ENCODE measurements at places on chromosomes 7 and 10.

DNA sequence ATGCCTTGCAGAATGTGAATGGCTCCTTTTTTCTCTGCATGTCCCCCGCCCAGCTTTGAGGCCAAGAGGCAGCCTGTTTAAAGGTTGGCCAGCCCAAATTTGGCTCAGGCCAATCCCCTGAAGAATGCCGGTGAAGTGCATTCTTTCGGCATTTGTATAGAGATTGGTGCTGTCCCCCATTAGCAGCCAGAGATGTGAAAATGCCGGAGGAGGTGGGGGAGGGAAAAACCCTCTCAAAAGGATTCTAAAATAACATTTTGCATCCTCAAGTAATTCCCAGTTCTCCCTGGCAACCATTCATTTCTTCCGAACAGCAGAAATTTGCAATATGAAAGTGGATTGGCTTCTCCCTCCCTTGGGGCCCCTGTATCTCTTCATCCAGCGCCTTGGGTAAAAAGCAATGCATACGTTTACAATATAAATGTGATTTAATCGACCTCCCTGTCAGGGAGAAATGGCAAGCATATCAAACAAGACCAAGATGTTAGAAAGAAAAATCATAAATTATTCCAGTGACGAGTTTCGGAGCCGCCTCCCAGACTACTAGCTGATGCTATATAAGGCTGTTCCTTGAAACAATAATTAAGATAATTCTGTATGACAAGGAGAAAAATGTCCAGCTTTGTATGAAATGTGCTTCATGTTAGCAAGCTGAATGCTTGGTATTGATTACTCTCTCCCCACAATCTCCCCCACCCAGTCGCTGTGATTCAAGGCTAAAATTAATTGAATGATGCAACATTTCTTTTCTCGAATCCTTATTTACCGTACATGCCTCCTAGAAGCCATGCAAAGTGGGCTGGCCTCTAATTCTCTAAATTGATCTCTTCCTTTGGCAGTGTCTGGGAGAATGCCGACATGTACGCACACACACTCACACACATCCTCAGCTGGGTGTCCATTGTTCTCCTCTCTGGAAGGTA lies 323.7 kb downstream of the RPS24 start:
- DNase-seq = no peak

- no peak for DNase-seq
Observed at GRCh38 chr7:44043902-44044301, 600 bp upstream of the DBNL start.

GRCh38 chr10:43265799-43266721 lies 805 bp downstream of the RASGEF1A start:
- no peak for DNase-seq

- DNase-seq = no peak
Observed at GRCh38 chr10:69047111-69047832, 40.6 kb upstream of the SRGN start.

DNA sequence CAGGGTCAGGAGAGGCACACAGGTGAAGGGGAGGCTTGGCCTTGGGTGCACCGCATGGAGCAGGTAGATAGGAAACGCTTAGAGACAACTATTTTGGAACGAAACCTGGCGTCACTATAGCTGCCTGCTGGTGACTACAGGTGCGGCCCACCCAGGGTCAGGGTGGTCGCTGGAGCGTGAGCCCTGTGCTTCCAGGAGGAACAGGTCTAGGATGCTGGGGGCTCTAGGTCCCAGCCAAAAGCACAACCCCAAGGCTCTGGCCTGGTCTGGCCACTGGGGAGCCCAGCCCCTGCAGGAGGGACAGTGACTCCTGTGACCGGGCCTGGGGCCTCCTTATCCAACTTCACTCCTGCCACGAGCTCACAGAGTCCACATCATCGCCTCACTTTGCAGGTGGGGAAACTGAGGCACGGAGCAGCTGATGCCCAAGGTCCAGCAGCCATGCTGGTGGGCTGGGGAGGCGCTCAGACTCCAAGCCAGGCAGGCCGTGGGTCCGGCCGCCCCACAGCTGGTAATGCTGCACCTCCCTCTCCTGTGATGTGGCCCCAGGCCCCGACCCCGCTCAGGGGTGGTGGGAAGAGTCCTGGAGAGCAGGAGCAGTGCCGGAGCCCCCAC lies 9.0 kb downstream of the LFNG start:
- no peak for DNase-seq

DNA sequence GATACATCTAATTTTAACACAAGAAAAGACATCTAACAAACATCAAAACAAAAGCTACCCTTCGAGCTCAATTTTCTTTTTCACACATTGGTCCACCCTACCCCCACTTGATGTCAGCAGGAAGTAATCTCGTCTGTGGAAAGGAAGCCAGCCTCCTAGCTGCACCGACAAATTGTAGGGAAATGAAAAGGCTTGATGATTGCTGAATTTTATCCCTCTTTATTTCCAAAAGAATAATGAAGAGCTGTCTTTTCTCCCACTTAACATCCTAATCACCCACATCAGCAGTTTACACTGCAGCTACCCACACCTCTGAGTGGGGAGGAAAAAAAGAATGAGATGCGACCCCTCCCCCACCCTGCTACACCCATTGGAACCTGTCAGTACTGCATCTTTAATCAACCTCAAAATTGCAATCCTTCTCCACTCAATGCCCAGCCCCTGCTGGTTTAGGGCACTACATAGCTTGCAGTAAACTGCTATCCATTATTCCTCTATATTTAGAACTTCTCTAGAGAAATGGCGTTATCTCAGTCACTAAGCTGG lies 10.6 kb upstream of the CPVL start:
- no peak for DNase-seq

GRCh38 chr7:8365499-8366110 lies 67.8 kb upstream of the NXPH1 start:
- DNase-seq = no peak

DNA sequence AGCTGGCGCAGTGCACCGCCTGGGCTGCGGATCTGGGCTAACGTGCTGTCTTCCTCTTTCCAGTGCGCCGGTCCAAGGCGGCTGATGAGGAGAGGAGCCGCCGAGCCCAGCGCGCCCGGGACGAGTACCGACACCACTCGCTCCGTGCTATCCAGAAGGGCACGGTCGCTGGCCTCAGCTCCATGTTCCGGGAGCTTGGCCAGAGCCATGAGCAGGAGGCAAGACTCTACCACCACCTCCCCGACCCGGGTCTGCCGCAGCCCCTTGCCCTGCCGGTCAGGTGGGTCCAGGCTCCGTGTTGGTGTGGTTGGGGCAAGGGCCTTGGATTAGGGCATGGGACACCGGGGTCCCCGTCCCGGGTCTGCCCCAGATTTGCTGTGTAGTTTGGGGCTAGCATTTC lies 65.8 kb downstream of the SH2D4B start:
- DNase-seq = no peak

DNA sequence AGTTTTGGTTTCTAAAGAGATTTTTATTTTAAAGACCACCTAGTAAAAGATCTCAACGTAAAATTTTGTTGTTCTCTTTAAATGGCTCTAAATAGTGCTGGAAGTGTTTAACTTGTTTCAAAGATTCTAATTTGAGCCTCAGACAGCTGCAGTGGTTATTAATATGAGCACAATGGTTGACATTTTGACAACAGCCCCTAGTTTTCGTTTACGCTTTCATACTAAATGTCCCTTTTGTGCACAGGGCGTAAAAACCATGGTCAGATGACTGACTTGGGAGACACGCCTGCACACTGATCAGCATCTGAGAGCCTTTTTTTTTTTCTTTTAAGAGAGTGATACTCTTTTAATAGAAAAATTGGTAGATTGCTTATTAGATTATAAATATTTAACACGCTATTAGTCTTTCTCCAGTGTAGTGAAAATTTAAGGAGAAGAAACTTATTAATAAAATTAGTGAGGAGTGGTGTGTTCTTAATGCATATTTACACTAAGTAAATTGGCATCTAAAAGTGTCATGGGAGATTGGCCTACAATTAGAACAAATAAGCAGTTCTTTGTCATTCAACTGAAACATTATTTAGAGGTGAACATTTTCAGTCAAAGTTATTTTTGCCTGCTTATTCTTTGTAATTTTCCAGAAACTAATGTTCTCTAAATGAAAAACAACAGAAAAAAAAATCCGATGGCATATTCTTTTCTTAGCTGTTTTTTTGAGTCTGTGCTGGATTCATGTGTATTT lies 182.8 kb upstream of the PHYHIPL start:
- DNase-seq = no peak

GRCh38 chr7:127903892-127904669 lies 127.2 kb downstream of the LRRC4 start:
- no peak for DNase-seq

GRCh38 chr7:102834466-102834865 lies 78.3 kb upstream of the LRRC17 start:
- DNase-seq = no peak

GRCh38 chr10:86113044-86113443 lies 253.6 kb downstream of the GRID1 start:
- DNase-seq = no peak

GRCh38 chr10:123134915-123135414 lies 805 bp upstream of the HMX3 start:
- DNase-seq = no peak

DNA sequence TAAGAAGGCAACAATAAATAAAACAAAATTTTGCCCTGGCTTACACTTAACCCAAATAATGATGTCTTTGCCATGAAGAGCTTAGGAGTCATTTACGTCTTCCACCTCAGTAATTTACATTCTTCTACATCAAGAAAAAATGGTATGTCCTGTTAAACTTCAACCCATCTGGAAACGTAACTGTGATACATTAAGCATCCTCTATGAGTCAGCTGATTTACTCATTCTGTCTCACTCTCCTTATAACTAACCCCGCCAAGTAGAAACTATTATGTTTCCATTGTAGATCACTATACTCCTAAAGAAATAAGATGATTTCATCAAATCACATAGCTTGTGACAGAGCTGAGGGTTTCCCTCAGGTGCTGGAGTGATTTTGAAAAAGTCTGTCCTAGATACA lies 330.7 kb downstream of the CDC14C start:
- no peak for DNase-seq

GRCh38 chr7:26584987-26585665 lies 279.3 kb downstream of the SKAP2 start:
- no peak for DNase-seq

- no peak for DNase-seq
Observed at GRCh38 chr10:33388785-33389184, 54.3 kb upstream of the NRP1 start.

GRCh38 chr10:61066661-61067344 lies 122.8 kb upstream of the RHOBTB1 start:
- no peak for DNase-seq

DNA sequence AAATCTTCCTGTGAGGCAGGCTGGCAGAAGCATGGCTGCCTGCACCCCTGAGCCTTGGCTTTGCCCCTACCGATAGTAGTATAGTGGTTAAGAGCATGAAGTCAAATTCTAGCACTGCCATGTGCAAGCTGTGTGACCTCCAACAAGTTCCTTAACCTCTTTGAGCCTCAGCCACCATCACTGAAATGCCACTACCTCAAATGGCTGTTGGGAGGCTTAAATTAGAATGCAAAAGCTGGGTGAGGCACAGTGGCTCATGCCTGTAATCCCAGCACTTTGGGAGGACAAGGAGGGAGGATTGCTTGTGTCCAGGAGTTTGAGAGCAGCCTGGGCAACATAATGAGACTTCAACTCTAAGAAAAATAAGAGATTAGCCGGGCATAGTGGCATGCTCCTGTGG lies 8.4 kb downstream of the SFRP5 start:
- no peak for DNase-seq

DNA sequence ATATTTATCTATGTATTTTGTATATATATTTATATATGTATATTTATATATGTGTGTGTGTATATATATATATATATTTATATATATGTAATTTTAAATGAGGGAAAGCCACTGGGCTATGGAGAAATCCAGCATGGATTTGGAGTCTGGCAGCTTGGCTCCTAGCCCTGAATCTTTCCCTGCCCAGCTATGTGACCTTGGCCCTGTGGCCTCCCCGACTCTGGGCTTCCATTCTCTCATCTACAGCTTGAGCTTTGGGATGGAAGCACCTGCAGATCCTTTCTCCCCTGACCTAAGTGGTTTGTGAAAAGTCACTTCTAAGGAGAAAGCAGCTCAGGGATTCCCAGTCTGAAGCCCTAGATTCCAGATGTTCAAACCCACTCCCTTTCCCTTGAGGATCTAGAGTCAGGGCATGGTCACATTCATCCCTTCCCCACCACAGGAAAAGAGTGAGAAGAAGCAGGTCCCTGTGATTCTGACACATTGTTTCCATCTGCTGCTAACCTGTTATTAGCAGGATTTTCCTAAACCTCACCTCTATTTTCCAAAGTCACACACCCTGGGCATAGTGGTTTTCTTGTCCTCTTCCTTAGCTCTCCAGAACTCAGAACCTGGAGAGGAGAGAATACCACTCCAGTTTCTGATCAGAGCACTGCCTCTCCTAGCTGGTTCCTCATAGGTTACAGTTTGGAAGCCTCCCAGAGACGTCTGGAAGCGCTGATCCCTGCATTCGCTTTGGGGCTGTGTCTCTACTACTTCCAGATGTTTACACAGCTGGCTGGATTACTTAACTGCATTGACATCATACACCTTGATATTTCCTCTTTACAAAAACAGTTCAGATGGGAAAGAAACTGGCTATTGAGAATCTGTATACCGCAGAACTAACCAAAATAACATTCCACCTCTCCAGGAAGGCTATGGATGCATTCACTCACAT lies 327.5 kb upstream of the ZMIZ1 start:
- DNase-seq = no peak

DNA sequence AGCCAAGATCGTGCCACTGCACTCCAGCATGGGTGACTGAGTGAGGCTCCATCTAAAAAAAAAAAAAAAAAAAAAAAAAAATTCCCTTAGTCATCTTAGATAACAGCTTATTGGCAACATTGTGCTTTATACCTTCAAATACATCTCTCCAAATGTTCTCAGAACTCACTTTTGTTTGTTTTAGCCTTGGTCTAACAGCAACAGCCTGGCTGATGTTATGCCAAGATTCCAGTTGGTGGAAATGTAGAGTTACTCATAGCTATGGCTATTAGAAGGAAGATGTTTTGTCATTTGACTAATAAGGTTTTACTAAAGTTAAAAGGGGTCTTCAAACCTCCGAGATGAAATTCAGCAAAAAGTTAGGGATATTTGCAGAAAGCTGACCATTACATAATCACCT lies 481.4 kb downstream of the NEBL start:
- DNase-seq = no peak

- DNase-seq = no peak
Observed at GRCh38 chr10:43399320-43400310, 9.4 kb downstream of the HNRNPF start.

DNA sequence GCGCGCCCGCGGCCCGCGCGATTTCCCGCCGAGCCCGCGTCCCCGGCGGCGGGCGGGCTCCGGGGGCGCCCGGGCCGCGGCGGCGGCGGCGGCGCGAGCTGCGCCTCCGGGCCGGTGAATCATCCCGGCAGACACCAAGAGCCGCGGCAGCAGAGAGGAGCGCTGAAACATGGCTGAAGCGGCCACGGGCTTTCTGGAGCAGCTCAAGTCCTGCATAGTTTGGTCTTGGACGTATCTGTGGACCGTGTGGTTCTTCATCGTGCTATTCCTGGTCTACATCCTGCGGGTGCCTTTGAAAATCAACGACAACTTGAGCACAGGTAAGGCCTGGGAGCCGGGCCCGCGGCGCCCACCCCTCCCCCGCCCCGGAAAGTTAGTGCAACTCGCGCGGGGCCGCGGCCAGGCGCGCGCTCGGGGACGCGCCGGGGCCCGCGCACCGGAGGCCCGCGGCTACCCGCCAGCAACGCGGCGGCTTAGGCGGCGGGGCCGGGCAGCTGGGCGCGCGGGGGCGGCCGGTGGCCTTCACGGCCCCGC lies at the start of gene ST7:
Gene ST7 (plus strand): TSS at position 130 of the 534 bp plus-strand sequence. CDS start 40 bp downstream, at position 170.
- DNase-seq = peak; percentile 57

GRCh38 chr10:24642921-24643678 lies 80.6 kb downstream of the ARHGAP21 start:
- no peak for DNase-seq

- no peak for DNase-seq
Observed at GRCh38 chr10:13712837-13713581, 126.2 kb downstream of the PRPF18 start.
